NCI-H345 (cell line): ENCODE measurements at places on chromosomes 6 and 20.
A peak's percentile ranks its signal among the peaks of the same experiment; 100 is the strongest.

- no peak for DNase-seq
Observed at GRCh38 chr20:44618318-44618731, 33.2 kb downstream of the ADA start.

DNA sequence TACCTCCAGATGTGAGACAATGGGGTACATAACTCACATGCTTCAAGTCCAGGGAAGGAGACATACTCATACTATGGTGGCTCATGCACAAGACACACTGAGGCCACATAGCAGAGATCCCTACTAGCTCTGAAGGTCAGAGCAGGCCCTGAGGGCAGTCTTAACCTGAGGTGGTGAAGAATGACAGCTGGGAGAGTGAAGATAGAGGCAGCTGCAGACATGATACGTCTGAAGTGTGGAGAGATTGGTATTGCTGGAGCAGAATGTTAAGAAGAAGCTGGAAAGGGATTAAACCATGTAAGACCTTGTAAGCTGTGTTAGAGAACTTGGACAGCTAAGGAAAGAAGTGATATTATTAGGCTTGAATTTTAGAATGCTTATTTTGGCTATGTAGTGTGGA lies 32.9 kb downstream of the PGM3 start:
- DNase-seq: no peak

DNA sequence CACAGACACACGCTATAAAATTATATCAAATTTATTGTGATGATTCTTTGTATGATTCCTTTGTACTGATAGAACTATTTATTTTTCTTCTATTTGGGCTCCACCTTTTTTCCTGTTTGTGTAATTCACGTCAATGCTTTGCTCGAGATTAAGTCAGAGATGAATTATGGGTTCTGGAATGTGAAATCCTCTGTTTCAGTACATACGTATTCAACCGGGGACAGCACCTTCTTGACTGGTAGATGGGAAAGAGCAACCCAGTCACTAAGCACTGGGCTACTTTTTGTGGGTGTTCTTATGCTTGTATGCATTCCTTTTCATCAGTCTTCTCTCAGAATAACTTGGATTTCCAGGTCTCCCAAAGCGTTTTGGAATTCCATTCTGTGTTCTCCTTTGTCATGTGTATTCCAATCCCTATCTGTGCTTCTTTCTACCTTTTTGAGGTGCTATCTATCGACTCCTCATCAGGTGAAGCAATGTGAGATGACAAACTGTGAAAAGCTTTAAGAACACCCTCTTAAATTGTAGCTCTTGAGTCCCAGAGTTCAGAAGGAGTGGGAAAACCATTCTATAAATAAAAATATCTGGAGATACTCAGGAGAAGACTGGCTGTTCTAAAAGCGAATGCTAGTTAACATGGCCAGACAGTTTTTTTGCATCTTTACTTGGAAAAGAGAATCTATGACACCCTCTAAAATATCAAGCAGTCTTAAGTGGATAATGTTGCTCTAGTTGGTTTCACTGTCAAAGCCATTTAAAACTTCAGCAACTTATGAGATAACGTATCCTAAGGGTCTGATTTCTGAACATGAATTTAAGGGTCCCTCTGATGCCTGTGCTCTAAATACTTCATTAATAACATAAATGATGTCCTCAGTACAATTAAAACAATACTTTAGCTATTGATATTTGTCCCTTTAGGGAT lies 197.7 kb upstream of the PREP start:
- DNase-seq: no peak

DNA sequence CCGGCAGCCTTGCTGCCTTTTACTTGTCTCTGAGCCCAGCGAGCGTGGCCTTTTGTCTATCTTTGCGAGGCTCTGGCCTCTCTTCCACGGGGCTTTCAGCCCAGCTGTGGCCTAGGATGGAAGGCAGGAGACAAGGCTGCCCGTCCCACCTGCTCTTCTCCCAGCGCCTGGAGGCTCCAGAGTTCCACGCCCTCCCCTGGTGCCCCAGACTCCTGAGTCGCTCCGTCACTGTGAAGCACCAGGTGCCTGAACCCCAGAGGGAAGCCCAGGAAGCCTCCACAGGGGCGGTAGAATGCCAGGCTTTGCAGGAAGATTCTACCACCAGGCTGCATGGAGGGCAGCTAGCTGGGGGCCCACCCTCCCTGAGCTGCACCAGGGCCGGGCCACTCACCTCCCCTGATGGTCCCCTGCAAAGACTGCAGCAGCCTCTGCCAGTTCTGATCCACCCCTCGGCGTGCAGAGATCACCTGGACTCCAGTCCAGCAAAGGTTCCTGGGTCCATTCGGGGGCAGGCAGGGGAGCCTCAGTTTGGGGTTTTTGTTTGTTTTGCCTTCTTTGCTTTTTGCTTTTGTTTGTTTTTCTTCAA lies 384.6 kb downstream of the CDH4 start:
- no peak for DNase-seq

GRCh38 chr6:20447157-20447556 lies 45.5 kb downstream of the E2F3 start:
- no peak for DNase-seq

DNA sequence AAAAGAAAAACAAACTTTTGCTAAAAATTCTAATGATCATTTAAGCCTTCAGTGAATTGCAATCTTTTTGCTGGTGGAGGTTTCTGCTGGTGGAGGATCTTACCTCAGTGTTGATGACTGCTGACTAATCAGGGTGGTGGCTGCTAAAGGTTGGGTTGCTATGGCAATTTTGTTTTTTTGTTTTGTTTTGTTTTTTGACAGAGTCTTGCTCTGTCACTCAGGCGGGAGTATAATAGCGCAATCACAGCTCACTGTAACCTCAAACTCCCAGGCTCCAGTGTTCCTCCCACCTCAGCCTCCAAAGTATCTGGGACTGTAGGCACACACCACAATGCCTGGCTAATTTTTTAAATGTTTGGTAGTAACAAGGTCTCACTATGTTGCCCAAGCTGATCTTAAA lies 94.7 kb downstream of the ANKRD6 start:
- DNase-seq: no peak

- DNase-seq: no peak
Observed at GRCh38 chr6:18414116-18414515, 27.0 kb downstream of the RNF144B start.

GRCh38 chr20:6735942-6736845 lies 31.3 kb upstream of the BMP2 start:
- no peak for DNase-seq

- peak; percentile 57 for DNase-seq
Observed at GRCh38 chr6:35294308-35294945, 3.2 kb upstream of the DEF6 start.

DNA sequence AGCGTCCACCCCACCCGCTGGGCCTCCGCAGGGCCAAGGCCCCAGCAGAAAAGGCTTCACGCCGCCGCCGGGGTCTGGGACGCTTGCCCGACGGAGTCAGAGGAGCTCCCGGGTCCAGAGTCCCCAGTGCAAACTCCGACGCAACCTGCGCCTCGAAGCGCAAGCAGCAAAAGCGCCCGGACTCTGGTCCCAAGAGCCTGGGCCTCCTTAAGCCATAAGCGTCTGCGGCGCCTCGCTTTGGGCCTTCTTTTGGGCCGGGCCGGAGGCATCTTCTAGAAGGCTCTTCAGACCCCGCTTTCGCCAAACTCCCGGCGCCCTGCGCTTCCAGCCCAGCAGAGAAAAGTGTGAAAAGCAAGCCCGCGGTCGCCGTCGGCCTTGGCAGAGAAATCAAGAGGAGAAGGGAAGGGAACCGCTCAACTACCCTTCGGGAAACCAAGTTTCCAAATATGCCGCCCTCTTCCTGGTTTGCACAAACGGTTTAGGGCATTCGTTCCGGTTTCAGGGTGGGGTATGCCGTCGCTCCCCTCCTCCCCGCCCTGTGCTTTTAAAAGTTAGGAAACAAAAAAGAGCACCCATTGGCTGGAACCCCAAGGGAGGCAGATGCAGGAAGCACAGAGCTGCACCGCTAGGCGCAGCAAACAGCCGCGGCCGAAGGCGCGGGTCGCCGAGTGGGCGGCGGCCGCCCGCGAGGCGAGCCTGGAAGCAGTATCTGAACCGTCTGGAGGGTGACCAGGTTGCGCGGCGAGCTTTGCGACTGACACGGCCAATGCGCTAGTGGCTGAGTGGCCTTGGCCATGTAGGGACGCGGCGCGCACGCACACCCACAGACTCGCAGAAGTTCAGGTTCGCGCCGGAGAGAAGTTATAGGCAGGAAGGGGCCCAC lies 1.2 kb downstream of the TBX18 start:
- no peak for DNase-seq

DNA sequence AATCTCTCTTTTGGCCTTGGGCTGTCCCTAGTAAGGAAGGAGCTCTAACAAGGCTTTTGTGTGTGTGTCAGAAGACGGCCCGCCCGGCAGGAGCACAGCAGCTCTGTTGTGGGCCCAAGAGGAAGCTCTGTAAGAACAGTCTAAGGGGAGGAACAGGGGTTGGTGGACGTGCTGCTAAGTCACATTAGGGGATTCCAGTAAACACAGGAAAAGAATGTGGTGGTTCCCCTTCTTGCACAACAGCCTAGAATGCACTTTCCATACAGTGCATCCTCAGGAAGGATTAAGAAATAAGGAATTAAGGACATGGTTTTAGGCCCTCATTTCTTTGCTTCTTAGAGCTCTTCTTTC lies 114.5 kb downstream of the RNF144B start:
- no peak for DNase-seq

GRCh38 chr6:90393232-90393884 lies 96.7 kb upstream of the BACH2 start:
- peak; percentile 42 for DNase-seq

DNA sequence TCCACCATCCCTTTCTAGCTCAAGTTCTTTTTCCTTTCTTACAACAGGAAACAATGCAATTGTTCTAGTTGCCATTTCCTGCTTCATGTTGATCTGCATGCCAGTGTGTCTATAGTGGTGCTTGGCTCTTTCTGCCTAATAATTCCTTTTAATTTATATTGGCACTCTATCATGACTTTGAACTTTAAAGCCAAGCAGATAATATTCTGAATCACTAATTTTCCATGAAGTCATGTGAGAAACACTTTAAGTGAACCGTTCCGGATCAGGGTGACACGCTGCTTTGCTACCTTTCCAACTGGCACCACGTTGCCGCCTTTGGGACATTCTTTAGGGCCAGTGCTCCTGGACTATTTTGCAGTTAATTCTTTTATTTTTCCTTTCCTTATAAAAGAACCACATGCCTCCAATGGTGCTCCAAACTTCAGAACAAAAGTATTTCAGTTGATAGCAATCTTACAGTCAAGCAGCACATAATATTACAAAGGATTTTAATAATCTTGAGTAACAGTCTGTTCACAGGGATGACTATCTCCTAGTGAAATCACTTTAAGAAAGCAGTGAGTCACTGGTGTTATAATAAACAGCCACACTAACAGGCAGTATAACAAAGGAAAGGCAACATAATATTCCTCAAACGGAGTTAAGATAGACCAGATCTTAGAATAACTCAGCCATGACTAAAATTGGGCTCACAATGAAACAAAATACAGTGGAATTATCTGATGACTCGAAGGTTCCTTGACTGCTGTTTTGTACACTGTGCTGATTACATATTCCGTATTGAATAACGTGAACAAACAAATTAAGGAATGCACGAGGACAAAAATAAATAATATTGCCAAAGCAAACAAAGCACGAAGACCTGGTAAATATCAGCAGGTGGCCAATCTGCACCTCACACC lies 19.0 kb upstream of the BLOC1S5 start:
- no peak for DNase-seq

DNA sequence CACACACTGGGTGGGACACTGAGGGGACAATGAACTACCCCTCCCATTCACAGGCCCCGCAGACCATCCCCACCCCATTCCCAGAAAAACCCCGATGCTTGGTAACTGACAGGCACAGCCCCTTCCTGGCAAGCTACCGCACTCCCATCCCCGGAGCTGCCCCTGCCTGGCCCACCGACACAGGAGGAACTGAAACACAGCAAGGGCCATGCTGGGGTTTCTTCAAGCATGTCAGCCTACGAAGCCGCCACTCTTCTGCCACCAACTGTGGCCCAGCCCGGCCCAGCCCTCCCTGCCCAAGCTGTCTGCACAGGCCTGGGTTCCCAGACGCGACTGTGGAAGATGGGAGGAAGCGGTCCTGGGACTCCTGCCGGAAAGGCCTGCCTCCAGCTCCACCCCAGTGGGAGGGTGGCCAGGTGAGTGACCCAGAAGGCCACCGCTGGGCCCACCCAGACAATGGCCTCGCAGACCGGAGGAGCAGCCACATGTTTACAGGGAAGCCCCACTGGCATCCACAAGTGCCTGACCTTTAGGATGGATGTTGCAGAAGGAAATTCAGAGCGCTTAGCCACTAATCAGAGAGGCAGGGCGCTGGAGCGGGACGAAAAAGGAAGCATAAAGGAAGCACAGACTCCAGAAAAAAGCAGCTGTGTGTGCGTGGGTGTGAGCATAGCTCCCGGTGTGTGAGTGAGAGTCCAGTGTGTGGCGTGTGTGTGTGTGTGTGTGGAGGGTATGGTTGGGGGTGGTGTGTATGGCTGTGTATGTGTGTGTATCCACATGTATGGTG lies 91.6 kb downstream of the PRND start:
- no peak for DNase-seq

DNA sequence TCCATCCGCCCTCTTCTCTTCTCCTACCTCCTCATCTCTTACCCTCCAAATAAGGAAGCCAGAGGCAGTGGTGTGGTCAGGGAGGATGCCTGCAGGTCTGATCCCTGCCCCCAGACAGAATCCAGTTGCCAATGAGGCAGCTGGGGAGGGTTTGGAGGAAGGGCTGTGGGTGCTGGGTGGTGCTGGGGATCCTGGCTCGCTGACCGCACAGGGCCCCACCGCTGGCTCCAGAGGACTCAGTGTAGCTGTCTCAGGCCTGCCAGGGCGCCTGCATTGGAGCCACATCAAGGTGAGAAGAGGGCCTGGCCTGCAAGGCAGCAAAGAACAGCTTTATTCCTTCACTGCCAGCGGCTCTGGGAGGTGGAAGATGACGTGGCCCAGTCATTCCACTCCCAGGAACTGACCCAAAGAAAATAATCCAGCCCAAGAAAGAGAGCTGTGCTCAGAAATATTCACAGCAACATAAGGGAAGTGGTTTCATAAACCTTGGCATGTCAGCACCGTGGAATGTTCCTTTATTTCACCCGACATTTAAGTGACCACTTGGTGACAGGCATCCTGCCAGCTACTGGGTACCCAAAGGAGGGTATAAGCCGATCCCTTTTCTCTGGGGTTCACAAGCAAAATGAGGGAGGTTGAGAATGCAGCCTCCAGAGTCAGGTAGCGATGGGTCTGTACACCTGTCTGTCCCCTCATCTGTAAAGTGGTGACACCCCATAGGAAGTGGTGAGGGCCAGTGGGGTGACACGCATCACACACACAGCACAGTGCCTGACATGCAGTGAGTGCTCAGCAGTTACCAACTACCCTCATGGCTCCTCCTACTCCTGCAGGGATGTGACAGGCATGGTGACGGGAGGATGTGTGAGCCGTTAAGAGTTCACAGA lies 125.1 kb downstream of the SNX5 start:
- no peak for DNase-seq

GRCh38 chr20:44173846-44174245 lies 13.1 kb downstream of the JPH2 start:
- no peak for DNase-seq

DNA sequence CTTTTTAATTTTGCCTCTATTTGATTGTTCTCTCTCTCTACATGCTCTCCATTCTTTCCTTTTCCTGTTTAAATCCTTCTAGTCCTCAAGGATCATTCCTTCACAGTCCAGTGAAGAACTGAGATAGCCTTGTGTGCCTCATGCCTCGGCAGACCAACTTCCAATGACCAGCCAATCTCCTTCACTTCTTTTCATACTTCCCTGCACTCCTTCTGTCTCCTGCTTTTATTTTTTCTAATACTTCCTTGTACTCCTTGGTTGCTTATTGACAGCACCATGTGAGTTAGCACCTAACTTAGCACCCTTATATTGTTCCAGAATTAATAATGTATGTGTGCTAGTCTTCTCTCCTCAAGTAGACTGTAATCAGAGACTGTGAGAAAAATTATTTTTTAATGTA lies 246.8 kb downstream of the ADGRG6 start:
- DNase-seq: no peak
